ENCODE measurements at places on chromosomes 4 and X.

DNA sequence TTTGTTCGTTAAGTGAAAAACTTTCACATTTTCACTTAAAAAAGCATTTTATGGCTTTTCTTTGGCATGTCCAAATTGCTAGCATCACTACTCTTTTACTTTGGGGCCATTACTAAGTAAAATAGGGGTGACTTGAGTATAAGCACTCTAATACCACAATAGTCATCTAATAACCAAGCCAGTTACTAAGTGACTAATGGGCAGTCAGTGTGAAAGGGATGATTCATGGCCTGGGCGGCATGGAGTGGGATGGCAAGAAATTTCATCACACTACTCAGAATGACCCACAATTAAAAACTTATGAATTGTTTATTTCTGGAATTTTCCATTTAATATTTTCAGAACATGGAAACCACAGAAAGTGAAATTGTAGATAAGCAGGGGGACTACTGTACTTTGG lies 60.9 kb downstream of the BMP15 start:
- DNase-seq, result peak; percentile 58

GRCh38 chrX:104045642-104046041 lies 5.9 kb downstream of the H2BW2 start:
- DNase-seq, result no peak

- DNase-seq, result no peak
Measured at GRCh38 chrX:17802756-17803155, 58.3 kb downstream of the RAI2 start.

GRCh38 chr4:7043284-7044136 lies at the start of gene TADA2B:
TADA2B (plus strand) TSS chr4:7043372; CDS start chr4:7043580, 208 bp downstream.
- no peak for DNase-seq

- peak; percentile 36 for DNase-seq
Measured at GRCh38 chrX:47579537-47579936, 2.7 kb upstream of the TIMP1 start.

GRCh38 chr4:122652379-122652778 lies 31.5 kb upstream of the IL21 start:
- peak; percentile 64 for DNase-seq

GRCh38 chr4:20878806-20879205 lies 178.5 kb downstream of the PACRGL start:
- no peak for DNase-seq

- DNase-seq, result no peak
Measured at GRCh38 chr4:98046665-98047064, 96.6 kb downstream of the STPG2 start.

- DNase-seq, result no peak
Measured at GRCh38 chr4:184471881-184472613, 2.3 kb downstream of the IRF2 start.

DNA sequence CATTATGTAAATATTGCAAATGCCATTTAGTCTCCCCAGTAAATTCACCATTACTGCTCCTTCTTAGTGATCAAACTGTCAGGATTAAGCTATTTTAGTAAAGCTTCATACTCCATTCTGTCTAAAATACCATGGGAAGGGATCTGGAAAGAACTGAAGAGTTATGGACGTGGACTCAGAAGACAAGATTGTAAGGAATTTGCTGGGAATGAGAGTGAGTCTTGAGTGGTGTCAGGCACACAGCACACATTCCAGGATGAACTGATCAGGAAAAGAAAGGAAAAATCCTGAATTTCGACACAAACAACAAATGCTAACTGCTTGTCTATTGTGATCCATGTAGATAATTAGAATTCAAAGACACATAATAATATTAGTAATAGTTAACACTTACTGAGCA lies 311.0 kb downstream of the CENPC start:
- DNase-seq, result peak; percentile 73
